ENCODE measurements at places on chromosomes 3 and 15.

DNA sequence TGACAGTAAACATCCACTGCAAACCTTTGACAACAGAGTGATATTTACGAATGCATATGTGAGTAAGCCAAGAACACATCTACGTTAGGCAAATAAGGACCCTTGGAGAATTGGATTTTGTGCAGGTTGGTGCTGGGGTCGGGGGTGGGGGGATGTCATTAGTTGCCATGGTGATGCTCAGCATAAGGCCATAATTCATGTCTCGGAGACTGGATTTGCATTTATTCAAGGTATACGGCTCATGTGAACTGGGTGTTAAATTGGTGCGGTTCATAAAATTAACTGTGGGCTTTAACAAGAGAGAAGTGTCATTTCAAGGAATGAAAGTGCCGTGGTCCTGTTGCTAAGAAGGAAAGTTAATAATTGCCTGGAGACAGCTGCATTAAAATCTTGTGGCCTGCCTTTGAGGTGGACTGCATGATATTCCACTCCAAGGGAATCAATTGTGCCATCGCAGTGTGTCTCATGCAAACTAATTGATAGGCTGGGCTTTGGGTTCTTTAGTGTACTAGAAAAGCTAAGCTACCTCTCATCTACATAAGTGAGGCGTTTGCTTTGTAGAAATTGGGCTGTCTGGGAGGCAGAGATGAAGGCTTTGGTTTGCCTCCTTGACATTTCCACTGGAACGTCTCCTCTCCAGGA is 228.9 kb upstream of the FEZF2 start:
- DNase-seq: no peak

DNA sequence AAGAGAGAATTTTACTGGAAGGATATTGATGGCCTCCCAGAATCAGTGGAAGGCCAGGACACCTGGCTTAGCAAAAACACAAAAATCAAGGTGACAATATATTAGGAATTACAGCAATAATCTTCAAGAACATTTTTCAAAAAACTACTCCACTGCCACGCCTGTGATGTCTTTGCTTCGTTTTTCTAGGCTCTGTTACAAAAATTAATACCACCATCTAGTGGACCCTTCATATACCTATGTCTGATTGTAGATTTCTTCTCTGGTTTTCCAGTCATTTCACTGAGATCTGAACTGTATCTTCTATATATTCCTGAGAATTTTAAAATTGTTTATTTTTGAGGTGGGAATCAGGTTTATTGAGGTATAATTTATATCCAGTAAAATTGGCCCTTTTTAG is 5.6 kb upstream of the SLC33A1 start:
- DNase-seq: no peak

DNA sequence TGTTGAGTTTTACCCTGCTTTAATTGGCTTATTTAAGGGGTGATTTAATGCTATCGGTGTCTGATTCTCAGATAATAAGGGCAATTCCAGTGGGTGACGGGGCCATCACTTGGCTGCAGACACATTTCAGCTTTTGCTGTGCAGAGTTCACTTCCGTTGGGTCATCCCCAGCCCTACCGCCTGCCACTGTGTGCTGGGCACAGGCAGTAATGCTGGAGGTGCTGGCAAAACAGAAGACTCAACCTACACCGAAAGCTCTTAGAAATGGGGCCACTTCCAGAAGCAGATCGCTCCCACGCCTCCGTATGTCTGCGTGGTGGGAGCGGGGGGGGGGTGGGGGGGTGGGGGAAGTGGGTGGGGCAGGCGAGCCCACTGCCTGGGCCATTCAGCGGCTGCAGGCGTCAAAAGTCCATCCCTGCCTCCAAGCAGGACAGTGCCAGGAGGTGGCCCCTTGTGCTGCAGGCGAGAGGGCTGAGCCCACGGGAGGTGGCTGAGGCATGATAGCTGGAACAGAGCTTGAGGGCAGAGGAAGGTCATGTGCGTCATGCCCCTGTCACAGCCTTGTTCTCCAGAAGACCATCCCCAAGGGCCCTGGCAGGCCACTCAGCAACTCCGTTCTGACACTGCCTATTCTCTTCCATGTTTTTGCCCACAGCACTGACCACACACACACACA is 128.3 kb downstream of the ATP10A start:
- no peak for DNase-seq

- no peak for DNase-seq
Observed at GRCh38 chr15:64412216-64412615, 24.6 kb downstream of the TRIP4 start.

DNA sequence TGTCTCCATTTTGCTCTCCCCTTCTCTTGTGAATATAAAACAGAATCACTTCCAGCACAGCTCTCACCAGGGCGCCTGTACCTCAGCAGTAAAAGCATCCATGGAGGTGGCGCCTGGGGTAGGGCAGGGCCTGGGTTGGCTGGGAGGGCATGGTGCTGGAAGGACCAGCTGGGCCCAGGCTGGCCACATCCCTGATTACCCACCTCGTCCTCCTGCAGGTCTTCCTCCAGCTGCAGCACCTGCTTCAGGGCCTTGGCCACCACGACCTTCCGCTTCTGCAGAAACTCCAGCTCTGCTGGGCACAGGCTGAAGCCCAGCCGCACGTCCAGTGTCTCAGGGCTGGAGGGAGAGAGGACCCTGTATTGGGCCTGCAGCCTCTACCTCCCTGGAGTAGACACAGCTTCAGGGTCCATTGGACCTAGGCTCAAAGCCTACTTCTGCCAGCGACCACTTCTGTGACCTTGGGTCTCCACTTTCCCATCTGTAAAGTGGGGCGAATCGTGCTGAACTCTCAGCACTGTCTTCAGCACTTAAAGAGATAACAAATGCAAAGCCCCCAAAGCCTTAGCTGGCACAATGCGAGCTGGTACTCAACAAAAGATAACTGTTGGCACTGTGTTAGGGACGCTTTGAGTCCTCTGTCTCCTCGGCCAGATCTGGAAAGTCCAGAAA is 23.8 kb downstream of the PLA2G4E start:
- DNase-seq: no peak

DNA sequence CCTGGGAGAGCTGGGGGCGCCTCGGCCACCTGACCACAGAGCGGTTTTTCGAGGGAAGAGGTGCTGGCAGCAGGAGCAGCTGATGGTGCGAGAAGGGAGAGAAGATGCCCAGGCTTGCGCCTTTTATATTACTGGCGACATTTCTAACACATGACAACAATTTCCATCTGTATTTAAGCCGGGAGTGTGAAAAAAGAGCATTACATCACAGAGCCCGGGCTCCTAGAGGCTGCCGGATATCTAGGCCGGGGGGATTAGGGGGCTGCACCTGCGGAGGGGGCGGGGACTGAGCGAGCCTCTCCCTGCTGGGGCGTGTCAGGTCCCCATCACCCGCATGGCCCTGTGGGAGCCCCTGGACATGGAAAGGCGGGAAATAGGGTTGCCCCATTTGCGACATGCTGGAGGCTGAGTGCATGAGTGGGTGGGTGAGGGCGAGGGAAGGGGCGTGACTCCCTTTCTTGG is 440.7 kb downstream of the MAGI1 start:
- no peak for DNase-seq

DNA sequence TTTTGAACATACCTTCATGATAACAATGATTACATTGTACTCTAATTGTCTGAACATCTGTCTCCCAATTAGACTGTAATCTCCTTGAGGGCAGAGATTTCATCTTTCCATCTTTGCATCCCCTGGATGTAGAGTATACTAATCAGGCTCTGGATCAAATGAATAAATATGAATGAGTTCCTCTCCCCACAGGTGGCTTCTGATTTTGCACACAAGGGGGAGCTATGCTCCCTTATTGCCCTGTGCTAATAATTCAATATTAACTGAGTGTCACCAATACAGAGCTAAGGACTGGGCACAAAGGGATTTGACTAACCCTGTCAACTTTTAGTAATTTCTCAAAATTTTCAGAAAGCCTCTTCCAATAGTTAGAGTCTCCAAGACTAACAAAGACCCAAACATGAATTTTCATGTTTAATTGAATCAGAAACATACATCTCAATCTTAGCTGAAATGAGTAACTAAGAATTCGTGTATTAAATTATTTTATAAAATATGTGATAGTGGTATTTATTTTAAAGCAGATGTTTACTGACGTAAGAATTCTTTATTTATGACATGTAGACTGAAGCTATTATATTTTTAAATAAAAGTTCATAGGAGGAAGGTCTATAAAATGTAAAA is 3.0 kb downstream of the DUOXA1 start:
- no peak for DNase-seq

- DNase-seq: no peak
Observed at GRCh38 chr3:53818221-53819162, 27.7 kb downstream of the CHDH start.

DNA sequence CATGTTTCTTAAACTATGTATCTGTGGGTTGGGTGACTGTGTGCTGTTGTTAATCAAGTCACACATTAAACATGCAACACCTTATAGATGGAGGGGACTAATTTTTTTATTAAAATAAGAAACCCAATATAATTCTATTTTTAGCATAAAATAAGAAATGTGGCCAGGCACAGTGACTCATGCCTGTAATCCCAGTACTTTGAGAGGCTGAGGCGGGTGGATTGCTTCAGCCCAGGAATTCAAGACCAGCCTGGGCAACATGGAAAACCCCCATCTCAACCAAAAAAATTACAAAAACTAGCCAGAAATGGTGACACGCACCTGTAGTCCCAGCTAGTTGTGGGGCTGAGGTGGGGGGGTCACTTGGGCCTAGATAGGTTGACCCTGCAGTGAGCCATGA is 1021.0 kb downstream of the EPHA3 start:
- DNase-seq: no peak

All from stimulated activated CD4-positive, alpha-beta T cell treated with anti-CD3 and anti-CD28 coated beads, Interleukin-15, amount 100 ng/mL, for 48 hours (primary cell).